GM12892 (cell line): ENCODE measurements at places on chromosomes 11 and 22.

DNA sequence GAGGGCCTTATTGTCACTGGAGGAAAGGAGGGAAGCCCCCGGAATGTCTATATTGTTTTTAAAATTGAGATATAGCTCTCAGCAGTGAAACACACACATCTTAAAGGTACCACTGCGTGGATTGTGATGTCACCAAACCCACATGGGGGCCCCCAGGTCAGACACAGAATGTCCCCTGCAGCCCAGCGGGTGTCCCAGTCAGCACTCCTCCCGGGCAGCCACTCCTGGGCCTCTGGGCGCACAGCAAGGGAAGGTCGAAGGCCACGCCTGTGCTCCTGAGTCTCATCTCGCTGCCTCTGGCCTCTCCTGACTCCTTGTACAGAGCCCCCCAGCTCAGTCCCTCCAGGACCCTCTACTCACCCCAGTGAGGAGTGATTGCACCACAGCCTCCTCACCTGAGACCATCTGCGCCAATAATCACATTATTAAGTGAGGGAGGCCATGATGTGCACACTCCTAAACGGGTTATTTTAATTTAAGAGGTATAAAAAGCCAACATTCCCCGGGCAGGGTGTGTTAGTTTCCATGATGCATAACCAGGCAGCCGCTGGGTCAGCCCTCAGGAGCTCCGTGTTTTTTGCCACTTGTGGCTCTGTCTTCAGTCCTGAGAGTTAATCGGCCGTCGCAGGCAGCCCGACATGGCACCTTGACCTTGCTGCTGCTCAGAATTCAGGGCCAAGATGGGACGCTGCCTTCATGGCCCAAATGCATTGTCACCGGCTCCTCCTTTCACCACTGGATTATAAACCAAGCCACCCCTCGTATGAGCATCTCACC lies 1089.3 kb downstream of the BRD1 start:
- DNase-seq: no peak

GRCh38 chr22:30783021-30783420 lies 88.3 kb downstream of the OSBP2 start:
- no peak for DNase-seq

- no peak for DNase-seq
Observed at GRCh38 chr11:69388210-69388609, 93.3 kb upstream of the LINC01488 start.

- DNase-seq: peak; percentile 34
Observed at GRCh38 chr11:62842171-62842741, 2.9 kb upstream of the WDR74 start.

DNA sequence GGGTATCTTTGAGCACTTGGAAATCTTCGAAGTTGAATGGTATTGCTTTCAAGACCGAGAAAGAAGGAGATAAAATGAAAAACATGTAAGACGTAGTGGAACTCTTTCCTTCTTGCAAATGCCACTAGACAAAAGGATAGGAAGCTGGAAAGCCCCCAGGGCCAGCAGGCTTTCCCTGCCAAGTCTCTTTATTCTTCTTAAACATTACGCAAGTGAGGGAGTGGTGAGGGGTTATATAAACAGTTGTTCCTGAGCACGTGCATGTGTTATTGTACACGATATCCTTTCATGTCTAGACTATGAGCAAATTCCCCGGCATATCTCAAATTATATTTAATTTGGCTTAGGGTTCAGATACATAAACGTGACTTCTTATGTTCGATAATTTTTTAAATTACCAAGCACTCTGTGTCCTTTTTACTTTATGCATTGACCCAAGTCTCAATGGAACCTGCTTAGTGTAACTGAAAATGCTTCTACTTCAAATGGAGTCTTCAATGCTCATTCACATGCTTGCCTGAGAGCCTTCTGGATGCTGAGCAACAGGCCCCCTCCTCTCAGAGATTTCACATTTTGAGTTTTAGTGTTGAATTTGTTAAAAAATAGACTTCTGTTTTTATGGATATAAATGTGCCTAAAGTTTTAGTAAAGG lies 59.0 kb downstream of the PPP2R1B start:
- no peak for DNase-seq
